CD4-positive, alpha-beta memory T cell (primary cell): ENCODE measurements at places on chromosomes 7 and 10. TPM values are rescaled to one million over a fixed set of nuclear protein-coding genes. Genes with fewer than 3 reads are reported as not detected.
A peak's percentile ranks its signal among the peaks of the same experiment; 100 is the strongest.

SLF2 gene
- polyA plus RNA-seq, result 18.3 TPM

GARIN1A gene
- not detected for polyA plus RNA-seq

DGKB gene
- not detected for polyA plus RNA-seq

OR13A1 gene
- 0.55 TPM for polyA plus RNA-seq

MYPN gene
- not detected for polyA plus RNA-seq

CLDN3 gene
- polyA plus RNA-seq, result not detected

TMEM229A gene
- polyA plus RNA-seq, result not detected

ODAD2 gene
- not detected for polyA plus RNA-seq

GPER1 gene
- not detected for polyA plus RNA-seq

HMX3 gene
- not detected for polyA plus RNA-seq

JAKMIP3 gene
- not detected for polyA plus RNA-seq

LAMB1 gene
- 0.95 TPM for polyA plus RNA-seq

DNA sequence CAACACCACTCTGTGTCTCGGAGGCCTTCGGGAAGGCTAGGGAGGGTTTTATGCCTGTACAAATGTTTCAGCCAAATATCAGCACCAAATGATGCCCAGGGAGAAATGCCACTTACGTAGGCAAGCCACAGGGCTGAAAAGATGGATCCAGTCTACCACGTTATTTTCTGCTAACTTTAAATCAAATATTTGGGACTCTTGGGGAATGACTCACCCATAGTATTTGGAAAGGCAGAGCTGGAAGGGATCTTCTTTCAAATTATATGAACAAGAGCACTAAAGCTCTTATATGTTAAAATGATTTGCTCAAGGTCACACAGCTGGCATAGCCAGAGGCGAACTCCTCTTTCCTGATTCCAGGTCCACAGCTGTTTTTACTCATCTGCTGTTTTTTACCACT lies 591.4 kb downstream of the SORCS1 start:
- no peak for DNase-seq

GRCh38 chr7:136173874-136174273 lies 196.7 kb upstream of the MTPN start:
- DNase-seq, result no peak

- no peak for DNase-seq
Observed at GRCh38 chr7:29843093-29843492, 36.8 kb downstream of the WIPF3 start.

GRCh38 chr10:84599254-84599653 lies 270.9 kb downstream of the CCSER2 start:
- no peak for DNase-seq

DNA sequence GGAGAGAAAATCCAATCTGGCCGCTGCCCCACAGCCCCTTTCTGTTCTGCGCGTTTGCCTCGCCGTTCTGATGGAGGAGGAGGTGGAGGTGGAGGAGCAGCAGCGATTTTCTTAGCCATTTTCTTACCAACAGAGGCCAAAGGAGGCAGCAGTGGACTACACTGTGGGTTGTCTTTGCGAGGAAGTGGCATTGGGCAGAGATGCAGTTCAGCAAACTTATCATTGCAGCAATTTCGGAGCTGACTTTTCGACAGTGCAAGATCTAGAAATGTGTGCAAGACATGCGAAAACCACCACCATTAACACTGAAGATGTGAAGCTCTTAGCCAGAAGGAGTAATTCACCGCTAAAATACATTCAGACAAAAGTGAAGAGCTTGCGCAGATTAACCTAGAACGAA lies 1.9 kb upstream of the ARL4A start:
- peak; percentile 30 for DNase-seq

- no peak for DNase-seq
Observed at GRCh38 chr7:80107278-80107677, 27.4 kb upstream of the GNAI1 start.

DNA sequence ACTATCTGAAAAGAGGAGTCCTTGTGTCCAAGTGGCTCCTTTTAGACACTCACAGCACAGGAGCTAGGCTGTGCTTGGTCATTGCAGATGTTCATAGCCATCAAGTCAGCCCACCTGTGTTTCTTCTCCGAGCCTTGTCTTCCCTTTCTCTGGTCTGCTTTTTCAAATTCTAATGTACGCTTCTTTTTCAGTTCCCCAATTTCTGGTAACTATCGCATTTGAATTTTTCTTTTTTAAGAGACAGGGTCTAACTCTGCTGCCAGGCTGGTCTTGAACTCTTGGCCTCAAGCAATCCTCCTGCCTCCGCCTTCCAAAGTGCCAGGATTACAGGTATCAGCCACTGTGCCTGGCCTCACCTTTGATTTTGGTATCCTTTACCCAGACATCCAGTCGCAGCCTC lies 18.9 kb downstream of the APBB1IP start:
- DNase-seq, result no peak

DNA sequence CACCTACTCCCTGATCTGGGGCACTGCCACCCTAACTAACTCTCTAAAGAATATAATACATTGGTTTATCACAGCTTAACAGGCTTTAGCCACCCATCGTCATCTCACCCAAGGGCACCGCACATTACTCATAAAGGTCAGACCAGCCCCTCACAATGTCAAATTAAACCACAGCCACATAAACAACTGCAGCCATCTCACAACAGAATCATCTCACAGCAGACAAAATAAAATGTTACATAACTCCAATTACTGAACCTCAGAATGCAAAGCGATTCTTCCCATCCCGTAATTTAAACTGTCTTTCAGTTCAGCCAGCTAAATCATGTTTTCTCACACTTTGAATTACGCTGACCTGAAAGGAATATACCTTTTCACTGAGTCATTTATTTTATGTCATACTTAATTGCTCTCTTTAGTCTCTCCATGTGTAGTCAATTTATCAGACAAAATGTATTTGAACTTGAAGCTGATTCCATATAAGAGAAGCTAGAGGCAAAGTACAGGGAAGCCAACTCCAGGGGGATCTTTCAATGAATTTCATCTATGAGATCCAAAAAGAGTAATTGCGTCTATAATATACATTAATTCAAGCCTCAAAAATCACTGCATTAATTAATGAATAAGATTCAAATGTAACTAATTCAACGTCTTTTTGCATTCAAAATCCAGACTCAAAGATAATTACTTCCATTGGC lies 96.9 kb upstream of the NEBL start:
- DNase-seq, result no peak

DNA sequence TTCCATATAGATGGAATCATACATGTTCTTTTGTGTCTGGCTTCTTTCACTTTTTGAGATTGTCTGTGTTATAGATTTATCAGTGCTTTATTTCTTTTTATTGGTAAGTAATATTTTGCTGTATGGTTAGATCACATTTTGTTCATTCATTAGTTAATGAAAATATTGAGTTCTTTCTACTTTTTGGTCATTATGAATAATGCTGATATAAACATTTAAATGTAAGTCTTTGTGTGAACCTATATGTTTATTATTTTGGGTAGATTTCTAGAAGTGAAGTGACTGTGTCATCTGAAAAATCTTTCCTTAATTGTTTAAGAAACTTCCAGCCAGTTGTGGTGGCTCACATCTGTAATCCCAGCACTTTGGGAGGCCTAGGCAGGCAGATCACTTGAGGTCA lies 11.4 kb upstream of the VWDE start:
- DNase-seq, result no peak

GRCh38 chr7:128034825-128035224 lies 3.6 kb upstream of the LRRC4 start:
- no peak for DNase-seq

- DNase-seq, result no peak
Observed at GRCh38 chr7:106031300-106032035, 68.4 kb downstream of the CDHR3 start.

DNA sequence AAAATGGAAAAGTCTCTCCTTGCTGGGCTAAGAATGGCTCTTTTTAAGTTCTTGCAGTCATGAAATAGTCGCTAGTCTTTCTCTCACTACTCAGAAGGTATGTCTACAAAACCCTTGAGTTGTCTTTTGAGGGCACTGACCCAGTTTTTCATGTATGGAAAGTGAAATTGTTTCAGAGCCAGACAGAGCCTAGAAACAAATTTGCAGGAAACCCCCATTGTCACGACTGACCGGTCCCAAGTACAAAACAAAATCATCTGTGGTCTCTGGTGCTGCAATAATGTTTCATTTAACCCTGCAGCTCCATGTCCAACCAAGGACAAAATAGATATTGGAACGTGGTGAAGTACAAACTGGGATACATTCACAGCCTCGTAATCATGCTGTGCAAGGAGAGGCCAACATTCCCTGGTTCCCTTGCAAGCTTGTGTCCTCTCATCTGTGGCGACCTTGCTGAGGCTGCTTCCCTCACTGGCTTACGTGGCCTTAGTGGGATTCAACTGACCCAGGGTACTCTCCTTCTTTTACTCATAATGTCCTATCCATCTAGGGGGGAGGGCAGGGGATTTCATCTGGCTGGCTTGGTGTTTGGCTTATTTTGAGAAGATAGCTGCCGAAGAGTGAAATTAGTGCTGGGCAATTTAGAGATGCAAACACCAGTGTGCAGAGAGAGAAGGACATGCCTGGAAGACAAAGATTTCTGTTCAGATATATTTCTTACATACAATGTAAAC lies 172.5 kb downstream of the IPMK start:
- no peak for DNase-seq

DNA sequence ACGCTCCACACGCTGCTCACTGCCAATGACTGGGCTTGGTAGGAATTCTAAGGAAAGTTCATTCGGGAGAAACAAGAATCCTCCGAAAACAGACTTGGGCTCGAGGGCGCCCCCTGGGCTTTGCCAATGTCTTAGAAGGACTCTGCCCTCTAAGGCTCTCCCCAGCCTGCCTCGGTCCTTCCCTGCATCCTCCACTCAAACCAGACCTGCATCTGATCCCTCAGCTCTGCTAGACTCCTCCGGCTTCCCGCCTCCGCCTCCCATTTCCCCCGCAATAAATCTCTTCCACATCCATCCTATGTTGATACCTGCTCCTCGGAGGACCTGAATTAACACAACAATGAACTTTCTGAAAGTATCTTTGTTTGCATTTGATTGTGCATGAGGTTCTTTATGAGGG lies 177.6 kb downstream of the PLPP4 start:
- no peak for DNase-seq

- peak; percentile 51 for DNase-seq
Observed at GRCh38 chr10:91198781-91199180, 21.7 kb upstream of the PCGF5 start.

DNA sequence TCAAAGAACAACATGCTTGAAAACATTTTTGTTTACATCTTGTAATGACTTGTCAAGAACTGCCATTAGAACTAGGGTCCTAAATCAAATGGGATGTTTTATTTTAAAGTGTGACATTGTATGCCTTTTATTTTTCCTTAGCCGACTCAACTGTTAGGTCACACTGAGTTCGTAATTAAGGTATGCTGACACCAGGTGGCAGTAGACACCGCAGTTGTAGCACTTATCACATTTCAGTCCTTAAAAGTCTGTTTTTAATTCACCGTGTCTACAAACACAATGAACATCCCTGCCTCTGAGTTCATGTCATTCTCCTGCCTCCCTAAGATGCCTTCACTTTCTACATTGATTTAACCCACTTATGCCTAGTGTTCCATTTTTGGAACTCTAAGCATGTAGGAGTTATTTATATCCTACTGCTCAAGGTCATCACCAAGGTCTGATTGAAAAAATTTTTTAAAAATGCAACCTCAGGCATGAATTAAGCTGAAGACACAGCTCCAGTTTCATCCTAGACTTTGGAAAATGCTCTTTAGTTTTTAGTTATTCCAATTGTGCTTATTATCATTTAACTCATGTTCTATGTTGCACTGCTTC lies 186.1 kb downstream of the BMPER start:
- no peak for DNase-seq

DNA sequence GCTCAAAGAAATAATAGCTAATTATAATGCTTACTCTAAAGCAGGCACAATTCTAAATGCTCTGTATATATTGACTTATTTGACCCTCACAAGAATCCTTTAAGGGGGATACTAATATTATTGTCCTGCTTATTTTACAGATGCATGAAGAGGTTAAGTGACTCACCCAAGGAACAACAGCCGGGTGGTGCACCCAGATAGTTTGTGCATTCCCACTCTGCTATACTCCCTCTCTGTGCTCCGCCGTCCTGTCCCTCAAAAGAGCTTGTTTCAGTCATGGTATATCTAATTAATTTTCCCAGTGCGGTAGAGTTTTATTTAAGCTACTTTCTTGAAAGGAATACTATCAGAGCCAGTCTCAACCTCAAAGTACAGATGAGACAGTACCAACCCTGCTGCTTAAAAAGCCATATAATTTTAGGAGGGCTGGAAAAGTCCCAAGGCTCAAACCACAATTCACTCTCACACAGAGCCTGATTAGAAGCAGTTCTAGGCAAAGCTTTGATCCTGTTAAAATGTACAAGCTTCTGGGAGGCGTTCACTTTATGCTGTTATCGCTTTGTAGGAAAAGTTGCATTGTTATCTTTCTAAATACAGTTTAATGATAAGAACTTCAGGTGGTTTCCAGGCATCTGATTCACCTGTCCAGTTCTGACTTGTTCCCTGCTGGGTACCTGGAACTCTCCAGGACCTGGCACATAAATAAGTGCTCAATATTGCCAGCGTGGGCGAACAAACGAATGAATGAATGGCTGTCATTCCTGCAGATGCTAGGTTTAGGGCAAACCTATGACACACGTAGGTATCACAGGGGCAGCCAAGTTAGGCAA lies 261.5 kb upstream of the KLF14 start:
- DNase-seq, result no peak

GRCh38 chr7:156778668-156779067 lies 114.3 kb downstream of the LMBR1 start:
- DNase-seq, result no peak
